Fibroblast of skin of back (primary cell): ENCODE measurements at places on chromosomes 6 and 20.

GRCh38 chr6:79038061-79038460 is 40.0 kb downstream of the PHIP start:
- DNase-seq: no peak

GRCh38 chr6:166307082-166308032 is 835 bp downstream of the PRR18 start:
- no peak for DNase-seq

DNA sequence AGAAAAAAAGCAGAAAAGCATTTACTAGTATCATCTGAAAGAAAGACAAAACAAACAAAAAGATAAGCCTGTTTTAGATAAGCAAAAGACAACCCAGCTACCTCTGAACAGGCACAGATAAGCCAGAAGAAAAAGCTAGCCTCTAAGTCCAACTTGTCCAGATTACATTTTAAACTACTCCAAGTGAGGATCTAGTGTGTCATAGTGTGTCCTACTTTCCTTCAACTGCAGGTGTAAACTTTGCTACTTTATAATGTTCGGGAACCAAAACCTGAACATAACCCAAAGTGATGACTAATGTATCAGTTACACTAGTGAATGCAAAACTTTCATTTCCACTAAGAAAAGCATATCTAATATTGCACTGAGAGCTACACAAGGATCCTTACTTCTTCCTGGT is 19.5 kb downstream of the ADNP start:
- DNase-seq: no peak

DNA sequence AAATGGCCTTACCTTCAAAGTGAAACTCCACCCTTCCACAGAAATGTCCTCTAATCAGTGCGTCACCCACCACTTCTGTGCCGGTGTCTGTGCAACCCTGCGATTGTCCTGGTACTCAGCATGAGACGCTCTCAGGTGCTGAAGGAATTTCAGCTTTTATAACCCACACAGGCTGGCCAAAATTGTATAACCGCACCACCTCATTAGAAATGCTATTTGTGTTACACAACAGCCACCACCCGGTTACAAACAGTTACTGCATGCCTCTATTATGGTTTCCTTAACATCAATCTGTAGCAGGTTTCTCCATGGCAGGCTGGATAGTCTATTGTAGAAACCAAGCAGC is 51.5 kb downstream of the SLC23A2 start:
- no peak for DNase-seq

DNA sequence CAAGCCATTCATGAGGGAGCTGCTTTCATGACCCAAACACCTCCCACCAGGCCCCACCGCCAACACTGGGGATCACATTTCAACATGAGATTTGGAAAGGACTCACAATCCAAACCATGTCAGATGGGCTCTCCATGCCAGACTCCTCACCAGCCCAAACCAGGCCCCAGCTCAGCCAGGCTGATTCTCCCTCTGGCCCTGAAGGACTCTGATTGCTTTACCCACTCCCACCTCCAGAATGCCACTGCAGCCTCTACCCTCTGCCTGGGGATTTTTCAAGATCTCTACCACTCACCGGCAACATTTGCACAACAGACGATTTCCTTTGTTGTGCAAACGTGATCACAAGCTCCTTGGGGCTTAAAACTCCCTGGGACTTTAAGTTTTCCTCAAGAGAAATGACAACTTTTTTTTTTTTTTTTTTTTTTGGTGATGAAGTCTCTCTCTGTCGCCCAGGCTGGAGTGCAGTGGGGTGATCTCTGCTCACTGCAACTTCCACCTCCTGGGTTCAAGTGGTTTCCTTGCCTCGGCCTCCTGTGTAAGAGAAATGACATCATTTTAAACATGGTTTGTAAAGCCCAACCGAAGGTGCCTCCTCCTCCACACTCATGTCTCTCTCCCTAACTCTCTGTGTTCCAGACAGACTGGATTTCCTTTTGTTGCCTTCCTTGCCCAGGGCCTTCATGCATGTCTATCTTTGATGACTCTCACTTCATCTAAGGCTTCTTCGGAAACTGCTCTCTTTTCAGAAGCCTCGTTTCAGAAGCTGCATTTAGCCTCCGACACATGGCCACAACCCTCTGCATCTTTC is 147.0 kb downstream of the CDH26 start:
- no peak for DNase-seq

DNA sequence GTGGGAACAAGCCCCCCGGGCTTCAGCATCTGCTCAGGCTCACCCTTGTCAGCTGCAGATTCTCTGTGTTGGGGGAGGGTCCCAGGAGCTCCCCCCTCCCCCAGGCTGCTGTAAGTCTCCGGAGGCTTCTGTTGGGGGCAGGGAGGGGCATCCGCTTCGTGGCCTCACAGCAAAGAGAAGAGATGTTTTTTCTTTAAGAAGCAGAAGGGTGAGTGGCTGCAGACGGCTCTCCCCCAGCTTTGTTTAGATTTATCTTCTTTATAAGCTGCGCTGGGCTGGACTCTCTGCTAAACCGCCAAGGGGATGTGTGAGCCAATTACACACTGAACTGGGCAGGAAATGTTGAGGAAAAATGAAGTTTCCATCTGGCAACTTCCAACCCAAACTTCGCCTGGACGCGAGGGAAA is 48.7 kb upstream of the GATA5 start:
- no peak for DNase-seq

- DNase-seq: no peak
Measured at GRCh38 chr6:15989397-15989796, 139.5 kb upstream of the MYLIP start.

GRCh38 chr20:3014179-3014578 is 29.2 kb upstream of the GNRH2 start:
- DNase-seq: no peak

GRCh38 chr6:137176729-137177128 is 3.3 kb upstream of the IL22RA2 start:
- DNase-seq: no peak
